ENCODE measurements at places on chromosomes 7 and 10.

DNA sequence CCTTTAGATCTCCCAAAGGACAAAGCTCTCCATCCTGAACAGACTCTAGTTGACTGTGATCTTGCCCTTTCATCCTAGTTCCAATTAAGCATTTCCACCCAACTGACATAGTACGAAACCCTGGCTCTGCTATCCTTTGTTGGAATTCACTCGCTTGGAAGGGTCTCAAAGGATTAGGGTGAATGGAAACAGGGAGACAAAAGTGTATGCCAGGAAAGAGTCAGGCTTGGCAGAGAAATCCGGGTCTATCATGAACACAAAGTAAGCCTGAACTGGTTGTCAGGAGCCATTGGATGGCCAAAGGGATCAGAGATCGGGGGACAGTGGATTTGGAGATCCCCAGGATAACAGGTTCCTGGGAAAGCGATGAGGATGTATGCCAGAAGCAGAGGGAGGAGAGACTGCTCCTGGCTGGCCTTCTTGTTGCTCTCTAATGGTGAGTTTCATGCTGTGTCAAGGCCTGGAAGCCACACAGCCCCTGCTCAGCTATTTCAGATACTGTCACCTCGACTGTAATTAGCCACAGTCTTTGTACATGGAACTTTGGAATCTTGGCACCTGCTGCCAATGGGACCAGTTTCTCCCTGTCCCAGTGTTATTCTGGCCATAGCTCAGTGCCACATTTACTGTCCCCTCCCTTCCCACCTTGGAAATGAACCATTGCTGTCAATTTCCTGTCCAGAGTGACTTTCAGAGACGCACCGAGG lies 1168.7 kb upstream of the AUTS2 start:
- no peak for DNase-seq

DNA sequence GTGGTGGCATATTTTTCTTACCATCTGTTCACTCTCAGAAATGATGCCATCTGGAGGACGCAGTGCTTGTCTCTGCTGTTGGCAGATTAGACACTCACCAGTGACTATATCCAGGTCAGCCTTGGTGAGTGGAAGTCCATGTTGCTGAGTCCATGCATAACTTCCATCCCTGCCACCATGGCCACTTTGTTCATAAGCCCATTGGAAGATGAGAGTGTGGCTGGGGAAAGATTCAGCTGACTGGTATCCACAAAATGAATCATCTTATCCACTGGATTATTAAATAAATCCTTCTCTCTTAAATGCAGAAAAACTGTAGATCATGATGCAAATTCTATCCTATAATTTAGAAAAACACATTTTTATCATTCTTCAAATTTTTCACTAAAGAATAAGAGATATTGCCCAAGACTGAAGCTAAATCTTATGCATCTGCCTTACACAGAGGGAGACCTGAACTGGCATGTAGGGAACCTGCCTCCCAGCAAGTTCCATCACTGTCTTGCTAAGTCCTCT lies 726.9 kb downstream of the TNS3 start:
- DNase-seq: no peak

GRCh38 chr10:132699411-132700155 lies 86.4 kb downstream of the NKX6-2 start:
- no peak for DNase-seq

DNA sequence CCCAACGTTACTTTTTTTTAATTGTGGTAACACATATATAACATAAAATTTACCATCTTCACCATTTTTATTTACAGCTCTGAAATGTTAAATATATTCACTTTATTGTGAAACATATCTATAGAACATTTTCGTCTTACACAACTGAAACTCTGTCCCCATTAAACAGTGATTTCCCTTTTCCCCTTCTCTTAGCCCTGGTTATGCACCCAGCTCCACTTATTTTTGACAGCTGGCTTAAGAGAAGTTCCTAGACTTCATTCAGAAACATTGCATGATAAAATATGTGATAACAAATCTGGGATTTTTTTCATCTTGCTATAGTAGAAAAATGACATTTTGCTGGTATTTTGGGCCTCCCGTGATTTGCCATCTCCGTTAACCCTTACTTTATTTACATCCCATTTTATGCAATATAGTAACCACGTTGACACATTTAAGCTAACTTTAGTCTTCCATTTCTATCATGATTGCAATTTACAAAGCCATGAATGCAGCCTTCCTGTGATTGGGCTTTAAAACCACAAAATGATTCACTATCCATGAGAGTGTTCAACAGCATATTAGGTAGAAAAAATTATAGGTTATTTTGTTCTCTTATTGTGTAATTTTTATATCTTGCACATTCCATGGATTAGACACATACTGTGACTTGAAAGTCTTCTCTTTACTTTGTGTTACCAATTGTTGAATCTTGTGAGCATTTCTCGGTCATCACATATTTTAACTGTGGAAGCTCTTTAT lies 139.6 kb downstream of the SND1 start:
- DNase-seq: no peak

DNA sequence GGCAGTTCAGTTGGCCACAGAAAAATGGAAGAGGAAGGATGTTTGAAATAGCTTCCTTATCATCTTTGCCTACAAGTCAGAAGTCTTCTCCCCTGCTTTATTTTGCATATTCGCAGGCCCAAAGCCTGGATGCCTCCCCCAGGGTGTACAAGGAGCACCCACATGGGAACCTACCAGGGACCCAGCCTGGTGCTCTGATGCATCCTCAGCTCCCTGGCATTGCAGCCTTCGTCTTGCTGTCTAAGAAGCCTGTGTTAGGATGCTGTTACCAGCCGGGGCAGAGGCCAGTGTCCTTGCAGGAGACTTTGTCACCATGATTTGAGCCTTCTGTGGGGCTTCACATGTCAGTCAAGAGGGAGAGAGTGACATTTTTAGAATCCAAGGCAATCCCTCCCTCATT lies 27.0 kb upstream of the GPR26 start:
- DNase-seq: no peak

GRCh38 chr10:80945264-80945880 lies 407.7 kb downstream of the SH2D4B start:
- DNase-seq: no peak

GRCh38 chr10:130696870-130697269 lies 560.7 kb downstream of the GLRX3 start:
- no peak for DNase-seq

- peak; percentile 71 for DNase-seq
Observed at GRCh38 chr10:123007558-123008354, 839 bp downstream of the IKZF5 start.

- DNase-seq: no peak
Observed at GRCh38 chr7:70563960-70564359, 568.0 kb upstream of the GALNT17 start.

- no peak for DNase-seq
Observed at GRCh38 chr10:27020243-27020642, 80.1 kb downstream of the ANKRD26 start.

DNA sequence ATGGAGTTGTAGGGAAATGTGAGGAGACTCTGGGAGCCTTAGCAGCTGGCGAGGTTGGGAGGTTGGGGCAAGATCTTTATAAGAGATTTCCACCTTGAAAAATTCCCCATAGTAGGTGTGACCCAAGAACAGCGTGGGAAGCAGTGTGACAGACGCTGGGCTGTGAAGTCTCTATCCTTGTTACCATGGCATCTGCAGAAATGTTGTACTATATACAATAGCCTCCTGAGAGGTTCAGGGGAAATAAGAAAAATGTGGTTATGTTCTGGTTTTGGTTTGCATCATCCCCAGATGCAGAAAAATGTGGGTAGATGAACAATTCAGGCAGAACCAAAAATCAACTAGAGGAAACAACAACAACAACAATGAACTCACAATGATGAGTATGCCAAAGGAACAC lies 498.6 kb downstream of the SH2D4B start:
- no peak for DNase-seq

- peak; percentile 50 for DNase-seq
Observed at GRCh38 chr7:38245409-38245977, 27.9 kb downstream of the TARP start.

GRCh38 chr10:4136121-4136520 lies 351.1 kb upstream of the KLF6 start:
- no peak for DNase-seq

DNA sequence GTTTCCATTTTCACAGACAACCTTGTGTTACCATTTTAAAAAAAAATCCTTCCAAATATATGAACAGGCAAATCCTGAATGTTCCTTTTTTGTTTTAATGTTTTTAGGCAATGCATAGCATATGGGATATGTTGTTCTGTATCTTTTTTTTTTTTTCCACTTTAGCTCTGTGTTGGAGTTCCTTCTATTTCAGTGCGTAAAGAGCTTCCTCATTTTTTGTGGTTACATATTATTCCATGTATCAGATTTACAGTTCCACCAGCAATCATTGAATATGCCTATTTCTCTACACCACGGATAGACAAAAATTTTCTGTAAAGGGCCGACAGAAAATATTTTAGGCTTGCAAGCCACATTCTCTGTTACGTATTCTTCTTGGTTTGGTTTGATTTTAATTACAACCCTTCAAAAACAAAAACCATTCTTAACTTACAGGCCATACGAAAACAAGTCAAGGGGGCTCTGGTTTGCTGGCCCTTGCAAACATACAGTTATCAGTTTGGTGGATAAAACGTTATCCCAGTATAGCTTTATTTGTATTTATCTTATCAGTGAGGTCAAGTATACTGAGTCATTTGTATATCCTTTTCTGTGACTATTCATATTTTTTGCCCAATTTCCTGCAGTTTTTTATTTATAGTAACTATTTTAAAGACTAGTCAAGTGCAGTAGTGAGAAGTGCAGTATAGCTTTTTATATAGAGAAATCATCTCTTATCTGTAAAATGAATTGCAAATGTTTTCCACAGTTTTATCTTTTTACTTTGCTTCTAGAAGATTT lies 55.7 kb downstream of the RALA start:
- no peak for DNase-seq

DNA sequence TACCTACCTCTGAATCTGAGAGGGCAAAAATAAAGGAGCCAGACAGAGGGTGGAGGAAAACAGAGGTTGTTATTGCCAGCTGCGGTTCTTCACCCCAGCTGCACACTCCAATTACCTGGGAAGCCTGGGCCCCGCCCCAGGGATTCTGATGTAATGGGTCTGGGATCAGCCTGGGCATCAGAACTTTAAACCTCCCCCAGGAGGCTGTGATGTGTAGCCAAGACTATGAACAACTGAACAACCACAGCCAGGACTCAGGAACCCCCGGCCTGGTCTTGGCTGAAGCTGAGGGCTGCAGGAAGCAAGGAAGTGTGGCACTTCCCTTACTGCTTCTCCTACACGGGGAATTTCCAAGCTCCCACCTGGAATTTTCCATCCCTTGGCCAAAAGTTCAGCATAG lies 89.3 kb downstream of the HIP1 start:
- no peak for DNase-seq

DNA sequence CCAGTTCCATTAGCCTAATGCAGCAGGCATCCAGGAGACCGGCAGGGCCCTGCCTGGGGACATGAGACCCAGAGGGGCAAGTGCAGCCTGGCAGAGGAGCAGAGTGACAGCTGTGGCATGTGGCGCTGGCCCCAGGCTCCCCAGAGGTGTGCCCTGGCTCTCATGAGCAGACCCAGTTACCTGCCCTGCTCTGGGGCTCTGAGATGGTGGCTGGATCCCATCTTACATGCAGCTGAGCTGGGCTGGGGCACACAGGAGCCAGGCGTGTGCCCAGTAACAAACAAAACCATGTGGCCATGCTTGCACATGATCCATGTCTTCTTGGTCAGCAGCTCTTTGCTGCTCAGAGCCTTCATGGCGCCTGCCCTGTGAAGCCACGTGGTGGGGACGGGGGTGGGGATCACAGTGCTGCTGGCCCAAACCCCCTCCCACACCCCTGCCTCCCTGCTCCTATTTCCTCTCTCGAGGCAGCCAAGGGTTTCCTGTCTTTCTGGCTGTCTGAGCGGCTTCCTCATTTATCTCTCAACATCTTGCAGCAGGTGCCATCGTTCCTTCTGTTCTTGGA lies 40.3 kb upstream of the GTF2I start:
- DNase-seq: no peak

DNA sequence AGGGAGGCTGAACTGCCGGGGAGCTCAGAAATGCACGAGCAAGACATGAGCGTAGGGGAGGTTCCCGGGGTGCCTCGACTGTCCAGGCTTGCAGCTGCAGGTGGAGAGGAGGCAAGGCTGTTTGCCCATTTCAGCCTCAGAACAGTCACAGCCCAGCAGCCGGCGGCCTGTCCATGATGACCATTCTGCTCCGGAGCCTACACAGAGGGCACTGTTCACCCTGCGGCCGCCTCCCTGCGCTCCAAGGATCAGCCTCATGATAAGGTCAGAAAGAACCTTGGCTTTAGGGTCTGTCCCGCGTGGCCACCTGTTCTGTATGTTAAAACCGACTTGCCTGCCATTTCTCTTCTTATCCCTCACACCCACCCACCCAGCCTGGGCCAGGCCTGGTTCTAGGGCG lies 21.9 kb upstream of the CFAP46 start:
- no peak for DNase-seq

Data from CD4-positive, alpha-beta T cell treated with Interleukin-17A for 1 hour (primary cell).